CD8-positive, alpha-beta memory T cell (primary cell): ENCODE measurements at places on chromosomes 7 and 10.

DNA sequence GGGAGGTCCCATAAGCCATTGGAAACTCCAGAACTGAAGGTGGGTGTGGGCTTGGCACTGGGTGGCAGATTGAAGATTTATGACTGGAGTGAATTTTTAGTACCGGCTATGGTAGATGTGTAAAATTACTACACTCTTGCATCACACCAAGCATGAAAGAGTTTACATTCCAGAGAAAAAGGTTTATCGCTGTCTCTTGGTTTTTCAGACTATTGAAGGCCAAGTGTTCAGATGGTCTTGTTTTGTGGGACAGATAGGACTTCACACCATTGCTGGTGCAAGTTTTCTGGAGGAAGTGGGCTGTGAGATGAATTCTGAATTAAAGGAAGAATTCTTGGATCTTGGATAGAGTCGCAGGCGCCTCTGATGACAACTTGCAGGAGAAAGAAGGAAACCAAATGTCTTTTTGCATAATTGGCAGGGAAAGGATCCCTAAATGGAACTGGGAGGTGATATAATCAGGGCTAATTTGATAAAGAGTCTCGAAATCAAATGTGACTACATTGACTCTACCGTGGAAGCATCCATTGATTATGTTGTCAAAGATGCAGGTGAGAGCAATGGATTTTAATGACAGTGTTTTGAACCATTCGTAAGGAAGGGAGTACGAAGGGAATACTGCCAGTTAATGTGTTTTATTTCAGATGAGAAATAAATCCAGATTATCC lies 14.2 kb upstream of the NMT2 start:
- DNase-seq, result no peak

- DNase-seq, result no peak
Measured at GRCh38 chr10:104472505-104472904, 118.9 kb downstream of the CFAP58 start.

GRCh38 chr7:1103789-1104515 lies 16.0 kb downstream of the GPER1 start:
- no peak for DNase-seq

GRCh38 chr7:139987691-139988516 lies 74.8 kb downstream of the PARP12 start:
- DNase-seq, result no peak

DNA sequence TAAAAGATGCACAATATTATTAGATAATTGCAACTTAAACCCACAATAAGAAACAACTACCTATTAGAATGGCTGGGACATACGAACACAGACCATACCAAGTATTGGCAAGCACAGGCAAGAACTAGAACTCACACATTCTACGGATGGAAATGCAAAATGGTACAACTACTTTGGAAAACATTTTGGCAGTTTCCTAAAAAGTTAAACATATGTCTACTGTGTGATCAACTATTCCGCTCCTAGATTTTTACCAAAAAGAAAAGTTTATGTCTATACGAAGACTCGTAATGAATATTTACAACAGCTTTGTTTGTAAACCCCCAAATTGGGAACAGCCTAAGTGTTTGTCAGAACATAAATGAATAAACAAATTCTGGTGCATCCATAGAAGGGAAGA lies 194.7 kb downstream of the FGFR2 start:
- no peak for DNase-seq

- DNase-seq, result no peak
Measured at GRCh38 chr7:82423446-82423845, 20.1 kb downstream of the CACNA2D1 start.

GRCh38 chr7:12013983-12014382 lies 182.0 kb upstream of the THSD7A start:
- no peak for DNase-seq

DNA sequence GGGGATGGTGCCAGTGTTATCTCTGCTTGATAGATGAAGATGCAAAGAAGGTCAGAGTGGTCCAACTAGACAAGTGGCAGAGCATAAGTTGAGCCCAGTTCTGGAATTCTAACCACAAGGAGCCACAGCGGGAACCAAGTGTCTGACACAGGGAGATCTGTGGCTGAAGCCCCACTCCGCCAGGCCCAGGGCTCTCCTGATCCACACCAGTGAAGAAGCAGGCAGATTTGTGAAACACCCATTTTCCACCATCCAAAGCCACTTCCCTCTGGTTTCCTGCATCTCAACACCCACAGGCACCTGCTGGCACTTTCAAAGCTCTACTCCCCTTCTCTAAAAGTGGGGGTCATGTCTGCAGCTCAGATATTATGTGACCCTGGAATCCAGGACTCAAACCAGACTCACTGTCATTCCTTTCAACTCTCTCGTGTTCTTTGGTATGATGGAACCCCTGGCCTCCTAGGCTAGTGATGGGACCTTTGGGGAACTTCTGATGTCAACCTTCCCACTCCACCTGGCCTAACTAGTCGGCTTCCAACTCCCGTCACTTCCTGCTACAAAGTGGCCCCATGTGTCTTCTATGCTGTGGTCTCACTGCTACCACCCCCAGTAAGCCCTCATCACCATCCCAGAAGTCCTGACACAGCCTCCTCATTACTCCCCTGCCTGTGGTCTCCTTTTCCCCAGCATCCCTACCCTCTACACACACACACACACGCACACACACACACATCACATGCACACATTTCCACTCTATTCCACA lies 177.6 kb downstream of the GRID1 start:
- no peak for DNase-seq

DNA sequence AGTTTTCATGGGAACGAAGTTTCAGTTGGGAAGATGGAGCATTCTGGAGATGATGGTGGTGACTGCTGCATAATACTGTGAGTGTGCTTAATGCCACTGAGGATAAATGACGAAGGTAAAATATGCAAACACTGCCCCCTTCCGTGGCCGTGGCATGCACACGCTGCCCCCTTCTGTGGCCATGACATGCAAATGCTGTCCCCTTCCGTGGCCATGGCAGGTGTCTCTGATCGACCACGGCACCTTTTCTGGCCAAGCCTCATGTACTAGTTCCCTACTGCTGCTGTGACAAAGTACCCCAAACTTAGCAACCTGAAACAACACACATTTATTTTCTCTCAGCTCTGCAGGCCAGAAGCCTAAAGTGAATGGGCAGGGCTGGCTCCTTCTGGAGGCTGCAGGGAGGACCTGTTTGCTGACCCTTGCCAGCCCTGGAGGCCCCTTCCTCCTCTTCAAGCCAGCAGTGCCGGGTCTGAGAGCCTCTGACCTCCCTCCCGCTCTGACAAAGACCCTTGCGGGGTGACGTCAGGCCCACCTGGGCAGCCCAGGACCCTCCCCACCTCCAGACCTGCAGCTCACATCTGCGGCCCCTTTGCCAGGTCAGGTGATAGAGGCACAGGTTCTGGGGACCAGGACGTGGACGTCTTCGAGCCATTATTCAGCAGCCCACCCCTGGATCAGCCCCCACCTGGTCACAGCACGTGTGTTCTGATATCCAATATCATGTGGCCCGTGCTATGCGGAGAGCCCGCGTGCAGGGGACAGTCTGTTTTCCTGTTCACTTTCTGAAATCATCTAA lies 82.0 kb downstream of the MICALL2 start:
- DNase-seq, result no peak

DNA sequence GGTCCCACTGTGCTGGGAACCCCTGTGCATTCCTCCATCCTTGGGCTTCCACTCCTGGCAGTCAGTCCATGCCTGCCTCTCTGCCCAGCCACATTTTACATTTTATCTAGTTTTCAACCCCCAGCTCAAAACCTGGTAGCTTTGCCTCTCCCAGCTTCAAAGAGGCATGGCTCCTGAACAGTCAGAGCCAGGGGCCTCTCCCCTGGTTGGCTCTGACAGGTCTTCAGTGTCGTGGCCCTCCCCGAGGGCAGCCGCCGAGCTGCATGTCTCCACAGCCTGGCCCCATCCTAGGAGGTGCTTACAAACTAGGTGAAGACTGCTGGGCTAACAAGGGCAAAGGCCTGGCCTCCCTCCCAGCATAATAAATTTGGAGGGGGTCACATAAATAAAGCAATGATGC lies 14.8 kb downstream of the COBL start:
- no peak for DNase-seq

GRCh38 chr10:130079614-130080460 lies 30.8 kb downstream of the C10orf143 start:
- DNase-seq, result no peak

DNA sequence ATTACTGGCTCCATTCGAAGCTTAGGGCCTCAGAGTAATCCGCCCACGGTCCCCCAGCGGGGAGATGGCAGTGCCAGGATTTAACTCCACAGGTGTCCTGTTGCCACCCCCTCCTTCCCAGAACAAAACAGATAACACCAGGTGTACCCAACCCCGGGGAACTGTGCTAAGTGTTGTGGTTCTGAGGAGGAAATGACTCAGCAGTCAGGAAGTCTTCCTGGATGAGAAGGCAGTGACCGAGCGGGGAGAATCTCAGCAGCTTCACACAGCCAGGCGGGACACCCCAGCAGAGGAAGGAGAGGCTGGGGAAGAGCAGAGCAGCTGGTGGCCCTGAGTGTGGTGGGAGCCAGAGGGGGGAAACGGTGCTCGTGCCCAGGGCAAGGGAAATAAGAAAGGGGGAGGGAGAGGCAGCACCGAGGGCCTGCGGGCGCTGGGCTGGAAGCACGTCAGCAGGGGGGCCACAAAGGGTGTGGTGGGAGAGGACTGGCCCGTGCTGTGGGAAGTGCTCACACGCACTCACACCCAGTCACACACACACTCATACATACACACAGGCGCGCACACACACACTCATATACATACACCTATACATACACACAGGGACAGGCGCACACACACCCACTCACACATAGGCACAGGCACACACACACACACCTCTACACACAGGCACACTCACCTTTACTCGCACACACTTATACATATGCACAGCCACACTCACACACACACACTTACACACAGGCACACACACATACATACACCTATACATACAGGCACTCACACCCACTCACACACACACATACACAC lies 59.8 kb upstream of the CHST15 start:
- DNase-seq, result no peak

DNA sequence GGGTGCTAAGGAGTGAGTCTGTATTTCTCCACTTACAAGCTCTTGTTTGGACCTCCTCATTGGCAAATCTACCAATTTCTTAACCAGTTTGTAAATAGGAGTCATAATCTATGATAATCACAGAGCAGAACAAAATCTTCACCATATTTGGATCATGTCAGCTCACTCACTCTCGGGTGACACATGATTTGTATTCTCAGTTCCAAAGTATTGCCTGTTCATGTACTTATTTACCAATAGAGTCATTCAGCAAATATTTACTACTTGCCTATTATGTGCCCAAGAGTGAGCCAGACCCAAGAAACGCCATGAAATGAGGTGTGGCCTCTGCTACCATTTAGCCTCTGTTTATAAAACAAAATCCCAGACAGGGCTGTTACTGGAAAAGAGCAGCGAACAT lies 114.8 kb downstream of the TSPAN12 start:
- no peak for DNase-seq

GRCh38 chr7:155219154-155219531 lies 78.5 kb upstream of the INSIG1 start:
- no peak for DNase-seq

DNA sequence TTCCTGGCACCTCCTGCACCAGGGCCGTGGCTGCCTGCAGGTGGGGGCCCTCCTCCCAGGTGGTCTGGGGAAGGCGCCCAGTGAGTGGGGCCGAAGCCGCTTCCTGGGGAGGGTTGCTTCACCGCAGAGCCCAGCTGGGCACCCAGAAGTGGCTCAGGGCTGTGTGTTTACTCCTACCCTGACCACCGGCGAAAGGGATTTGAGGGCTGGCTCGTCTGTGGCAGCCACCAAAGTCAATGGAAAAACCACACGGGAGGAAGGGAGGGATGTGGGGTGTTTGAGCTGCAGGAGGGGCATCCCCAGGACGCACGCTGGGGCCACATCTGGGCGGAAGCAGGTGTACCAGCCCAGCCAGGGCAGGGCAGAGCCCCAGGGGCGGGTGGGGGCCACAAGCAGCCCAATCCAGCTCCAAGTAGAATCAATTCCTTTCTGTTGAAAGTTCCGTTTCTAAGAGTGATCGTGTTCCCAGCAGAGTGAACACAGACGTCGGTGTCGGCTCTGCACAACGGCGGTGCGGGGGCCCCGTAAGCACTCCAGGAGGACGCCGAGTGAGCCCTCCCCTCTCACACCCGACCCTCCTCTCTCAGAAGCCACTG lies 69.9 kb downstream of the FOXL3 start:
- DNase-seq, result peak; percentile 29

GRCh38 chr7:45663965-45664633 lies 89.9 kb downstream of the ADCY1 start:
- no peak for DNase-seq

DNA sequence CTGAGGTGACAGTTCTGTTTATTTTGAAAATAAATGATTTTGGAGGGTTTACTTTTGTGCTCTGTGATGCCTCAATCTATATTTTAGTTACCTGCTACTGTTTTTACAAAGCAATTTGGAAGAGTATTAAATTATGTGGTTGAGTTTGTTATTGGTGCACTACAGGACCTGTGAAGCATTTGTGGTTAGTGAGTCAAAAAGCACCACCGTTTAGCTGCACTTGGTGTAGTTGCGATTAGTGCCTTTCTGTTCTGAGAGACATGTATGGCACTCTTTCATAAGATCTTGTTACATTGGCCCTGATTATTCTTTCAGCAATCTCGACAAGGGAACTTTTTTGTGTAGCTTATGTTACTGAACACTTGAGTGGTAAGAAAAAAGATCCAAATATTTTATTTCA lies 132.2 kb downstream of the BBS9 start:
- no peak for DNase-seq

GRCh38 chr7:151964951-151965350 lies 8.7 kb downstream of the GALNTL5 start:
- no peak for DNase-seq
